Sciatic nerve (tissue), 2 donors: ENCODE measurements at places on chromosomes 5 and 9. TPM values are rescaled to one million over a fixed set of nuclear protein-coding genes. Genes with fewer than 3 reads are reported as not detected.
A peak's percentile ranks its signal among the peaks of the same experiment; 100 is the strongest.

- DNase-seq, result no peak
These were observed 153.1 kb downstream of the PCSK1 start for GRCh38 chr5:96279801-96280542.

DNA sequence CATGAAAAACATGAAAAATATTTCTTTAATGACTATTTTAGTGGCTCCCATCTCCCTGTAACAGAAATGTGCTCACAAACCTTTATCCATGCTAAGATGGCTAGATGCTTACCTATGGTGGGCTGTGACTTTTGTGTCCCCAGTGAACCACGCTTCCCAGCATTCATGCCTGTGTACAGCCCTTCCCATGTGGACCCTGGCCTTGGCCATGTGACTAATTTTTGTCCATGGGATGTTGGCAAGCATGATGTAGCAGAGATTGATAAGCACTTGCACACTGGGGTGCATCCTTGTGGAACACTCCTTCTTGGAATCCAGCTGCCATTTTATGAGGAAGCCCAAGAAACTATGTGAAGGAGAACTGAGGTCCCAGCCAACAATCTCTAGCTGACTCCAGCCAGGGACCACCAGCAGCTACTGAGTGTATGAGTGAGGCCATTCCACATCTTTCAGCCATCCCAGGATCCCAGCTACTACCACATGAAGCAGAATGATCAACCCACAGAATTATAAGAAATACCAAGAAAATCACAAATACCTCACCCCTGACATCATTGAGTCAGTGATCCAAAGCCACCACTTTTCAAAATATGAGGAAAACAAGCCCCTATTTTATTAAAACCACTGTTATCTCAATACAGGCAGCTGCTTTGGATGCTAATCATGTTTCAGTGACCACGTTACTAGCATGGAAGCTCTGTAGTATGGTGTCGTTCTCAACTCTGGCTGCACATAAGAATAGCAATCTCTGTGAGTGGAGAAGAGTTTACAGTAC, 16.1 kb upstream of the RAI14 start:
- DNase-seq, result no peak

DNA sequence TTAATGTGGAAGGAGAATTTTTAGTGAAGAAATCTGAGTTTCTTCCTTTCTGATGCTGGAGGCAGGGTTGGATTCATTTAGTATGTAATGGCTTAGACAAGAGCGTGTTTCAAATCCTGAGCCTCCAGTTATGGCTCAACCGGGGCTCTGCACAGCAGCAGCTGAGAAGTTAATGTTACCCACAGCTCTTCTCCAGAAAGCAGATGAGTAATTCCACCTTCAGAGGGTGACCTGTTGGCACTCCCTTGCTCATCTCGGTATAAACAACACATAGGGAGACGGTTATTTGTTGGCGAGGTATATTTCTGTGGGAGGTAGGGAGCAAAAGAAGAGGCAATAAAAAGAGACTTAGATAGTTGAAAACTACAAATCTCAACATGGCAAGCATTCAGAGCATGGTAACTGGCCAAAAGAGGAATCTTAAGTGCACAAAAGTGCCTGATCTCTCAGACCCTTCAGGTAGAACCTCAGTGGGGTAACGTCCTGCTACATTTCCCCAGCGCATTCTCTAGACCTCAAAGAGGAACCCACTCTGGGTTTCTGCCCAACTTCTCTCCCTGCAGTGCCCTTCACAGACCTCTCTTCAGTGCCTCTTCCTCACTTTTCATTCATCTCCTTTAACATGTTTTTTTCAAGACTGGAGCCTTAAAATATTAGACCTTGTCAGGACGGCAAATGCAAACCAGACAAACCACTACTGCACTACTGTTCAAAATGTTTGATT, 417.5 kb upstream of the ADAMTSL1 start:
- no peak for DNase-seq

DNA sequence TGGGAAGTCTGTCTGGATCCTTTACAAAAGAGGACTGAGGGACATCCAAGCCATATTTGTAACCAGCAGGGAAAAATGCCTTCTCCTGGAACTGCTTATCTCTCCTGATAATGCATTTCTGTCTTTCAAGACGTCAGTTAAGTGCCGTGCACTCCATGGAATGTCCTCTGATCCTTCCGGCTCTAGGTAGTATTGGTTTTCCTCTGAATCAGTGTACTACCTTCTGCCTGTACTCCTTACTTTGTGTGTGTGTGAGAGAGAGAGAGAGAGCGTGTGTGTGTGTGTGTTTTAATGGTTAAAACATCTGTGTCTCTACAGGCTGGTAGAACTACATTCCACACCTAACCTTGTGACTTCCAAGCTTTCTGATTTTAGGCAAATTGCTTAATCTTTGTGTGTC, 89.9 kb downstream of the PIP5K1B start:
- no peak for DNase-seq

GRCh38 chr9:134566196-134566847, 75.3 kb upstream of the COL5A1 start:
- DNase-seq, result peak; percentile 42

The FGF1 gene
- 316 TPM for total RNA-seq

- no peak for DNase-seq
These were observed 29.2 kb downstream of the GARNL3 start for GRCh38 chr9:127293767-127294166.

DNA sequence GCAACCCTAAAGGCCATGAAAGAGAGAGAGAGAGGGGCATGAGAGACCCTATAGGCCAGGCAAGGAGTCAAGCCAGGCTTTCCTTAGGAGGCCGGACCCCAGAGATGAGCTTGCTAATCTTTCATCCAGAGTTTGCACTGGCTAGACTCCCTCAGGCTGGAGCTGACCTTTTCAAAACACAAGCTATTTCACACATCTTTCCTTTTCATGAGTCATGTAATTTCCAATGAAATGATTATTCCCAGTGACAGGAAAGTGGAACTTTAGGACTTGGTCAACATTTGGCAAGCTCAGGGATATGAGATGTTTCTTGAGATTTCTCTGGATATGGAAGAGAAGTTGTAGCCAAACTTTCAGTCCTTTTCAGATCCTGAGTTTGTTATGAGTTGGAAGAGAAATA, 117.7 kb downstream of the TARS1 start:
- DNase-seq, result no peak

The SEMA6A gene
- total RNA-seq, result 35.4 TPM

The WDR38 gene
- not detected for total RNA-seq

DNA sequence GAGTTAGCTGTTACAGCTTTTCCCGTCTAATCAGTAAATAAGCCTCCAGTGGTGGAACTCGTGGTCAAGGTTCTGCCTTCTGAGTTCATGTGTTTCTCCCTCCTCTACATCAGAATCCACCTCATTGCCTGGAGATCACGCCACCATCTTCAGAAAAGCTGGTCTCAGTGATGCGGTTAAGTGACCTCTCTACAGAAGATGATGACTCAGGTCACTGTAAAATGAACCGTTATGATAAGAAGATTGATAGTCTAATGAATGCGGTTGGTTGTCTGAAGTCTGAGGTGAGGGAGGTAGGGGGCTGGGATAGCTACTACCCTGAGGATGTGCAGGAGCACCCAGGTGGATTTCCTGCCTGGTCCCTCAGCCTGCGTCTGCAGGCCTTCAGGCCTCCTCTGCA, 13.3 kb downstream of the ODF2 start:
- DNase-seq, result no peak

DNA sequence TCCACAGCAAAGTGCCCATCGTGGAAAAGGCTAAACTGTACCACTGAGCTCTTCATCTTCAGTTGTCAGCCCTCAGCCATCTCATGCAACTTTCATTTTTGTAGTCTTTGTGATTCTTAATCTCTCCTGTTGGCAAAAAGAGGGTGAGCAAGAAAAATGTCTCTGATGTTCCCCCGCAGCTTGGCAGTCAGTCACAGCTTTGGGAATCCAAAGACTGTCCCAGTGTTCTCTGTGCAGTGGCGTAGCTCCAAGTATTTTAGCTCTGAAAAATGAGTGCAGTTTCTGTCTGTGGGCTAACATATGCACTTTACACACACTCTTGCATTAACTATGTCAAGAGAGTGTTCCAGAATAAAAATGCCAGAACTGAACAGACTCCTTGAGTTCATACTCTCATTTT, 372.2 kb downstream of the TMEM232 start:
- DNase-seq, result no peak

DNA sequence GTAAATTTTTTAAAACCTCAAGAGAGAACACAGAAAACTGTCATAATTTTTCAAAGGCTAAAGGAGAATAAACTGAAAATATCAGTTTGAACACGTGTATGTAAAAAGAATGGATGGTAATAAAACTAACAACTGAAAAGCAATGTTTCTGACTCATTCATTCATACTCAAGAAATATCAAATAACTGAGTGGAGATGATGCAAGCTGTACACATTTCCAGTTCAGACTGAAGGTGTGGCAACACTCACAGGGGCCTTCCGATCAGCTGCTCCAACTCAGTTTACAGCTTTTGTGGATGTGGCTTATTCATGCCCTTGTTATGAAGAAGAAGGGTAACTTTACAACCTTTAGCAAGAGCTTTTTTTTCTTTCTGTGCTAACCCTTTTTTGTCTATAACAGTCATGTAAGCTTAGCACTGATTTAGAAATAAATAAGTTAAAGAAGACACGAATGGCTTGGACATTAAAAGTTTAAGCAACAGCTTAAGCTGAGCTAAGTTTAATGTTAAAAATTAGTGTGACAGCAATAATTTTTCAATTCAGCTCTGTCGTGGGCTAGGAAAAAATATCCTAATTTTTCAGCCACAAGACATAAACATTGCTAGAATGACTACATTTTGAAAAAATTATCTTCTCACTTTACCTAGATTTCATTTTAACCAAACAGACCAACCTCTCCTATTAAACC, 453.5 kb downstream of the RAB3C start:
- DNase-seq, result no peak

DNA sequence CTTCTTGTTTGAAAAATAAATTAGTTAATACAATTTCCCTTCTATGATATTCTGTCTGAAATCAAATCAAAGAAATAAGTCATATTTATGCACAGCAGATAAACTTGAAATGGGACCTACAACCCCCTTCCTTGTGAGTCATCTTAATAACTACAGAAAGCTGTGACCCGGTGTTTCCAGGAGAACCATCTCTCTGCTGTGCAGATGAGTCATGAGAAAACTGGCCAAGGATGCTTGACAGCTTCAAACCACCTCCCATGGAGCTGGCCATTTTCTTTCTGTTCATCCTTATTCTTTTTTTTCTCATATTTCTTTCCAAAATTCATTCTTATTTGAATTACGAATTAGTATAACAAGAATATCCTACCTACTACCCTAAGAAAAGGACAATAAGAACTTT, 43.4 kb upstream of the NR4A3 start:
- DNase-seq, result no peak

DNA sequence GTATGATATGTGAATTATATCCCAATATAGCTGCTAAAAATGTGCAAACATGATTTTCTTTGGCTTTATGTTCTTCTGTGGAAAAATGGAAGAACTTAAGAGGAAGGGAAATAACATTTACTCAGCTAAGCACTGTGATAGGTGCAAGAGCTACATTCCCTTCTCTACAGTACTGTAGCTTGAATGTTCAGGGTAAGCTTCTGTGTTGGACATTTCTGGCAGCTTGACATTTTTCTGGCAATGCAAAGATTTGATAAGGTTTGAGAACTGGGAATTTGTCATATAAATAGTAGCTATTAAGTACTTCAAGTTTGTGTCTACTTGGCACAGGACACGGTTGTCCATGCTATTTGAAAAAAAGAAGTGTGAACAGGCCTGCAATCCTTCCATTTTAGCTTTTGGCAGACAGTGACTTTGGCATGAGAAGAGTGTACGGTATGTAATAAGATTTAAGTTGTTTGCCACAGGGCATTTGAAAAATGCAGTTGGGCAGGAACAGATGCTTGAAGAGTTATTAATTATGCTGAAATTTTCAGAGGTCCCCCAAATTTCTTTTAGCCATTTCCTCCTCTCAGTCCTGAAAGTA, 77.6 kb downstream of the KIF4B start:
- DNase-seq, result no peak

The HAVCR2 gene
- total RNA-seq, result 11.8 TPM

DNA sequence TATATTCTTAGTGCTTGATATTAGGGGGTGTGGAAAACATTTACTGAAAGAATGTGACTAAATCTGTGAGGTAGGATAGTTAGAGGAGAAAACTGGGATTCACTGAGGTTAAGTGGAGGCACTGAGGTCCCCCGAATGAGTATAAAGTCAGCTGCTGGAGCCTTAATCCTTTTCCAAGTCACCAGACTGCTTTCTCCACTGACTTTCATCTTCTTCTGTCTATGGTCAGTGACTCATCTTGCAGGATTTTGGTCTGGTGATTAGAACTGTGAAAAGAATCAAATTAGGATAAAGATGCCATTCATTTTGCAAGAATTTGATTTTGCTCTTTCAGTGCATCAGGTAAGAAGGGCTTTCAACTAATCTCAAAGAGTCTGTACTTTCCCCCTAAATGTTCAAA, 89.3 kb upstream of the ALDH1A1 start:
- no peak for DNase-seq

DNA sequence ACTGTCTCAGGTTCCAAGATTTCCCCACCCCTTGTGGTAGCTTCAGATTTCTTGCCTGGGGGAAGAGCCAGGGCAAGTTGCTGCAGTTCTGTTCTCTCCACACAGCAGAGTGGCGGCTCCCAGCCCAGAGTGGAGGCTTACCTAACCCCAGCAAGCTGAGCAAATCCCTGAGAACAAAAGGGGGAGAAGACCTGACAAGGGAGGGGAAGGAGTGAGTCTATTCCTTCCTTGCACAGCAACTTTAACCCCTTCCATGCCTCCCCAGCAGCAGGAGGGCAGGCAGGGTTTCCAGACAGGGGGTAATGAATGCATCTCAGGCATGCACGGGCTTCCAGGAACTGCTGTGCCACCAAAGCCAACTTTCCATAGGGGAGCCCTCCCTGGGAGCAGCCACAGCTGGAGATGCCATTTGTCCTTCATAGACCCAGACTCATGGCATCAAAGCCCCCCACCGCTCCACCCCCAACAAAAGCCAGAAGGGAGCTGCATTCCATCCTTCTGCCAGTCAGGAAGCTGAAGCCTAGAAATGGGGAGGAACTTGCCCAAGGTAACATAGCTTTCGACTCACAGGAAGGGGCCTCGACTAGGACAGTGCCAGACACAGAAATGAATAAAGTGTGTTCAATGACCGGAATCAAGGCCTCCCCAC, 28.8 kb upstream of the FAT2 start:
- DNase-seq, result no peak

GRCh38 chr9:117169089-117169621, 245.7 kb downstream of the ASTN2 start:
- no peak for DNase-seq

The ORM2 gene
- total RNA-seq, result not detected

The GZMA gene
- 5.3 TPM for total RNA-seq

- DNase-seq, result no peak
These were observed 73.0 kb downstream of the RASEF start for GRCh38 chr9:82989929-82990328.

GRCh38 chr9:81598811-81599210, 90.5 kb downstream of the TLE1 start:
- DNase-seq, result no peak

The CD180 gene
- 2.0 TPM for total RNA-seq

- DNase-seq, result no peak
These were observed 103.6 kb upstream of the FST start for GRCh38 chr5:53376853-53377252.

GRCh38 chr5:55856516-55857246, 5.5 kb downstream of the IL31RA start:
- no peak for DNase-seq

GRCh38 chr9:126697330-126697729, 83.6 kb downstream of the LMX1B start:
- no peak for DNase-seq

The ENTPD2 gene
- total RNA-seq, result 24.3 TPM

GRCh38 chr5:132429463-132430440, 60.2 kb downstream of the SLC22A5 start:
- no peak for DNase-seq

GRCh38 chr5:158180407-158180806, 321.5 kb upstream of the CLINT1 start:
- DNase-seq, result no peak

The SLC34A3 gene
- not detected for total RNA-seq

GRCh38 chr9:110030632-110031031, 177.3 kb downstream of the C9orf152 start:
- no peak for DNase-seq
